ENCODE measurements at places on chromosomes 7 and 10. TPM values are rescaled to one million over a fixed set of nuclear protein-coding genes. Genes with fewer than 3 reads are reported as not detected.
A peak's percentile ranks its signal among the peaks of the same experiment; 100 is the strongest.

GRCh38 chr10:102040305-102041050, 15.5 kb downstream of the ARMH3 start:
- no peak overlapping the region for H3K4me3 ChIP-seq
- H3K4me1 ChIP-seq: peaks cover 8% of the 10 kb centered on the region
- no peaks in the 10 kb centered on the region for H3K27me3 ChIP-seq
- H3K27ac ChIP-seq: no peak overlapping the region
- peaks cover 8% of the 10 kb centered on the region for H3K36me3 ChIP-seq
- DNase-seq: no peak

Gene GRID2IP
- 0.12 TPM for total RNA-seq

Gene TDRD1
- 0.47 TPM for total RNA-seq

- H3K27me3 ChIP-seq: no peaks in the 10 kb centered on the region
- DNase-seq: no peak
- H3K4me1 ChIP-seq: peaks cover 36% of the 10 kb centered on the region
- H3K4me3 ChIP-seq: no peak overlapping the region
These were observed 28.7 kb upstream of the STRIP2 start for GRCh38 chr7:129405527-129405926.

DNA sequence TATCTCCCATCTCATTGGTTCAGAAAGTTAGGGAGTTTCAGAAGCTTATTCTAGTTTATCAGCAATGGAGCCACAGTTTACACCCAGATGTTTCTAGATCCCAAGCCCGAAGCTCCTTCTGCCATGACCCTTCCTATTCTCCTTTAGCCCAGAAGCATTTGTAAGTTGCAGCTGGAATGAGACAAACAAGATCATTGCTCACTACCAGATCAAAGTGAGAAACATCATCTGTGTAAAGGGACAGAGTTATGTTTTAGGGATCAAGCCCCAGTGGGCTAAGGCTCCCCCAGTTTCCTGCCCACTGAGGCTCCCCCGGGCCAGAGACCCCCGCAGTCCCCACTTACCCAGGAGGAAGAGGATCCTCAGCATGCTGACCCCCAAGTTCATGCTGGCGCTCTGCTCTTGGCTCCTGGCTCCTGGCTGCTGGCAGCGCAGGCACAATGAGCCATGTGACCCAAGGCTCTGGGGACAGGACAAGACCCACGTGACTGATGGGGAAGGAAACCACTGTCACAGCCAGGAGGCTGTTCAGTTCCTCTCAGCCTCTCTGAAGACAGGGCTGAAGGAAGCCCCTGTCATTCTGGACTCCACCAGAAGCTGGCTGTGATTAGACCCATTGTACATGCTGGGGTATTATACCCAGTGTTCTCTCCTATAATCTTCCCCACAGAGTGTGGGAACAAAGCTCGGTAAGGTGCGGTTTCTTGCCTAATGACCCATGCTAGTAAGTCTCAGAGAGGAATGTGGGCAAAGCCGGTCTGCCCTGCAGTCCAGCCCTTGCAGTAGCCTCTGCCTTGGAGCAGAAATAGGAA, at the start of gene TMEM273:
TSS of gene TMEM273 (minus strand) at position 442 of the 812 bp plus-strand sequence. CDS start at position 387, 55 bp downstream.
- H3K4me3 ChIP-seq: peak within 1 kb of the TSS; percentile 1
- peaks cover 11% of the 10 kb centered on the region for H3K4me1 ChIP-seq
- H3K36me3 ChIP-seq: no peaks in the 10 kb centered on the region
- H3K27ac ChIP-seq: peak within 1 kb of the TSS; percentile 26

GRCh38 chr10:93566435-93567276, at the start of gene FFAR4:
Gene FFAR4, plus strand, starts transcription at chr10:93566665. Its CDS starts 56 bp downstream, at chr10:93566721.
- no peak for DNase-seq
- H3K4me3 ChIP-seq: no peak within 1 kb of the TSS
- H3K4me1 ChIP-seq: peaks cover 5% of the 10 kb centered on the region

- DNase-seq: no peak
- peaks cover 5% of the 10 kb centered on the region for H3K4me1 ChIP-seq
- peaks cover 3% of the 10 kb centered on the region for H3K36me3 ChIP-seq
- no peaks in the 10 kb centered on the region for H3K27me3 ChIP-seq
- H3K4me3 ChIP-seq: no peak overlapping the region
- H3K27ac ChIP-seq: no peak overlapping the region
These were observed 38.2 kb upstream of the ANK3 start for GRCh38 chr10:60427709-60428386.

- H3K27me3 ChIP-seq: no peaks in the 10 kb centered on the region
- H3K4me3 ChIP-seq: no peak overlapping the region
- H3K4me1 ChIP-seq: no peaks in the 10 kb centered on the region
- H3K36me3 ChIP-seq: no peaks in the 10 kb centered on the region
- H3K27ac ChIP-seq: no peak overlapping the region
- DNase-seq: no peak
These were observed 171.0 kb downstream of the TRIL start for GRCh38 chr7:28787106-28787505.
